ENCODE measurements at places on chromosomes 2 and 18.

DNA sequence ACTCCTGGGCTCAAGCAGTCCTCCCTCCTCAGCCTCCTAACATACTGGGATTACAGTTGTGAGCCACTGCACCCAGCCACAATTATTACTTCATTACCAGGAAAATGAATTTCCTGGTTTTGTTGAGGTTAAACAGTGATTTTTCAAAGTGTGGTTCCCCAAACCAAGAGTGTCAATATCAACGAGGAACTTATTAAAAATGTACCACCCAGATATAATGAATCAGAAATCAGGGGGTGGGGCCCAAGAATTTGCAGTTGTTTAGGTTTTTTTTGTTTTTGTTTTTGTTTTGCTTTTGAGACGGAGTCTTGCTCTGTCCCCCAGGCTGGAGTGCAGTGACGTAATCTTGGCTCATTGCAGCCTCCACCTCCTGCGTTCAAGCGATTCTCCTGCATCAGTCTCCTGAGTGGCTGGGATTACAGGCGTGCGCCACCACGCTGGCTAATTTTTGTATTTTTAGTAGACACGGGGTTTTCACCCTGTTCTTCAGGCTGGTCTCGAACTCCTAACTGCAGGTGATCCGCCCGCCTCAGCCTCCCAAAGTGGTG is 94.1 kb downstream of the WDSUB1 start:
- no peak for DNase-seq

DNA sequence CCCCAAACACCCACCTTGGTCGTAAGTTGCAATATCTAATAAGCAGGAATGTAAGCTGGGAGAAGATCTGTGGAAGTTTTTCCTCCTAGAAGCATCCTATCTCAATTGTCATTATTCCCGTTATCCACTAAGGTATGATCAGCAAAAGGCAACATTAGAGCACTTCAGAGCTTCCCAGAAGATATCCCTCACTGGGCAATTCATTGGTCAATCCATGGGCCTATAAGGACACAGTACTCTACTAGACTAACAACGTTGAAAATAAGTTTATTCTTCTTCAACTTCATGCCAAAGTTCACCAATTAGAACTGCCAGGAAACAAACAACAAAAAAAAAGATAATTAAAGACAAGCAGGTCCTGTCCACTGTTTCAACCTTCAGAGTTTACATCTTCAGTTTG is 433.0 kb upstream of the POU3F3 start:
- no peak for DNase-seq

DNA sequence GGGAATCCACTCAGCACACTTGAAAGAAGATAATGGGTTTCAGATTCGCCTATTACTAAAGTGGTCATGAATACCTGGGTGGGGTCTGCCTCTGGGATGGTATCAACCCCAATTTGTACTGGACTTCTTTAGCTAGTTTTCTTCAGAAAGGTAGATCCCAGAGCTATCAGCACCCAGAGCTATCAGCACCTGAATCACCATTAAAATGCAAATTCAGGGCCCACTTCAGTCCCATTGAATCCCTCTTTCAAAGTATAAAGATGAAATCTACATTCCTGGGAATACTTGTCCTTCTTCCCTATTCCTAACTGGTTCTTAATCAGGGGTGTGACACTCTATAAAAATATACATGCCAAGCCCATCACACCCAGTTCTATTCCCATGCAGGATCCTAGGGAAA is 914.3 kb downstream of the DCC start:
- DNase-seq = no peak

DNA sequence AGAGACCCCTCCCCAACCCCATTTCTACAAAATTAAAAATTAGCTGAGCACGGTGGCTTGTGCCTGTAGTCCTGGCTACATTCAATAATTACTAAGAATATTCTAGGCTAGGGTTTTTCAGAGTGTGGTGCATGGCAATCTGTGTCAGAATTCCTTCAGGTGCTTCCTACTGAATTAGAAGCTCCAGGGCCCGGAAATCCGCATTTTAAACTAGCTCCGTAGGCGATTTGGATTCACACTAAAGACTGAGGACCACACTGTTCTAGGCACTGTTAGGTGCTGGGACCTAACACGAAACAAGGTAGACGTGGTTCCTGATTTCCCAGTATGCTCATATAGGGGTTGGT is 628 bp upstream of the ZFAND2B start:
- no peak for DNase-seq

DNA sequence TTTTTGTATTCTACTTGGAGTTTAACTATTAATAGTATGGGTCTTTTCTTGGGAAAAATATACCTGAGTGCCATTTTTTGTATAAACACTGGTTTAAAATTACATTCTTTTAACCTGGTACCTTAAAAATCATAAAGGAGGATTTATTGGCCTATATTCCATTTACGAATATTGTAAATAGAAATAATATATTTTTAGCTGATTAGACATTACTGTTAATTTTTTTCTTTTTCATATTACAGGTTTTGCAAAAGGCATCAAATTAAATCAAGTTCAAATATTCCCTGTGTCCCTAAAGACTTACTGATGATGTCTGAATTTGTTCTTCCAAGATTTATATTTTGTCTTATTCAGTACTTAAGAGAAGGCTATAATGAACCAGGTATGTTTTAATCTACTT is 44.7 kb downstream of the UBR3 start:
- no peak for DNase-seq

GRCh38 chr2:129255610-129256313 is 723.7 kb upstream of the RAB6C start:
- no peak for DNase-seq

Measured in GOT3 (cell line).